ENCODE measurements at places on chromosomes 3 and 15.

GRCh38 chr3:153513236-153513635 is 351.2 kb downstream of the RAP2B start:
- DNase-seq, result no peak

DNA sequence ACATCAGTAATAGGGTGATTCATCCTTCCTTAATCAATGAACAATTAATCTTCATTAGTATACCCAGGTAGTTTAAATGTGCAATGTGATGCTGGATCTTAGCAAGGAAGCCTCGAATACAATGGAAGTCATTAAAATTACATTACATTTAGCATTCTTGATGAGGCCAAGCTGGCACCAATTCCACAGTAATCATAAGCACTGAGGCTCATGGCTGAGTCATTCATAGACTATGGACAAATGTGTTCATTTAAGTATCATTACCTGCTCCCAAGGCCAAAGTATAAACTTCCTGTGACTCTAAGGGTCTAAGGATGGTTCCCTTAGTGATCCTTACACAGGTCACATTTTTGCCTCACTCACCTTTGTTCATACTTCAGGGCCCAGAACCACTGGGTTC is 266.4 kb upstream of the CDIN1 start:
- no peak for DNase-seq

- no peak for DNase-seq
Observed at GRCh38 chr3:188299068-188299467, 145.1 kb downstream of the LPP start.

GRCh38 chr15:32677238-32677750 is 35.8 kb downstream of the SCG5 start:
- DNase-seq, result no peak

DNA sequence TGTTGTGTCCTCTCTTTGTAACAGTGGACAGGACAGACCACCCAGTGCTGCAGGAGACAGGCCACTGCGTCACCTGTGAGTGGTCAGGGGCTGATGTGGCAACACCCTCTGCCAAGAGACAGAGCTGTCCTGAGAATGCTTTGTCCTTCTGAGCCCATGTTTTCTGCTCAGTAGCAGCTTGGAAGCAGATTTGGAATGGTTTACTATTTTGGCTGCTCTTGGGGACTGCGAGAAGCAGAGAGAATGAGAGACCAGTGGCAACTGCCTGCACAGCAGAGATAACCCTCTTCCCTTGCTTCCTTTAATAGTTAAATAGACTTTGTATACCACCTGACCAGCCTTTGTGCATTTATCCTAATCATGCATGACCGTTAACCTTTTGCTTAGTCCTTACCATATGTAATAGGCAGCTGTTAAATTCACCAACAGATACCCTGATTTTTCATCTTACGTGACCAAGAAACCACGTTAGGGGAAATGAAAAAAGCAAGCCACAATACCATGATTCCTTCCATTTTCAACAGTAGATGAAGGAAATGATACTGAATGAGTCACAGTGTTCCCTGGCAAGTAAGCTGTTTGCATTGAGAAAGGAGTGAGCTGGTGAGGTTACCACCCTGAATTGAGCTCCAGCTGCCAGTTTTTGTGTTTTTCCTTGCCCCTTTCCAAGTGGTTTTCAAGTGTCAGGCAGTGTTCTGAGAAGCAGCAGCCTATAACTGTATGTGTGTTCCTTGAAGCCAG is 35.5 kb downstream of the B3GALNT1 start:
- peak; percentile 29 for DNase-seq

- DNase-seq, result peak; percentile 49
Observed at GRCh38 chr3:27590437-27591298, 106.5 kb upstream of the SLC4A7 start.

DNA sequence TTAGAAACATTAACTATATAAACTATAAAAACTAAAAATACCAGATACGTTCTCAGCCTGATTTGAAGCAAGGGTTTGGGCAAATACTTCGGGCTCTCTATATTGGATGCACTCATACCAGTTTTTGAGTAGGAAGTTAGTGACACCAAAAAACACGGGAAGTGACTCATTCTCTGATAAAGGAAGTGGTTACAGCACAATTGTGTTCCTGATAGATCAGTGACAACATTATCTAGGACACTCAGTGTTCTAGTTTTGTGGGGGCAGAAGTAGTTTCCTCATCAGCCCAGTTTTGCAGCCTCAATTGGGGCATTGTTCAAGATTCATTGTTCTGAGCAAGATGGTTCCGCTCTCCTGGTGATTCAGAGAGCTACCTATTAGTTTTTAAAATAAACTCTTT is 469.6 kb upstream of the DPPA4 start:
- no peak for DNase-seq

DNA sequence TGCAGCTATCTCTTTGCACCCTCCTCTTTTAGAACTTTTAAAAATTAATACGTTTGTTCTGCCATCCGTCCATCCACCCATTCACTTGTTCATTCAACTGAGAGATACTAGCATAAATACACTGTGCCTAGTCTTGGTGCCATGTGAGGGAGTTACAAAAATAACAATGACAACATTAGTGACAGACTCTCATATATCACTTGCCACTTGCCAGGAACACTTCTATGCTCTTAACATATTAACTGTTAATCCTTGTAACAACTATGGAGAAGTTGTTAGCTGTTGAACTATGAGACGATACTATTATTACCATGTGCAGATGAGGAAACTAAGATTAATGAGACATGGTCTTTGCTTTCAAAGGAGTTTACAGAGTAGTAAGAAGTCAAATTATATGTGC is 33.6 kb downstream of the RPL39L start:
- no peak for DNase-seq

- no peak for DNase-seq
Observed at GRCh38 chr3:33006571-33007286, 55.3 kb downstream of the CCR4 start.

DNA sequence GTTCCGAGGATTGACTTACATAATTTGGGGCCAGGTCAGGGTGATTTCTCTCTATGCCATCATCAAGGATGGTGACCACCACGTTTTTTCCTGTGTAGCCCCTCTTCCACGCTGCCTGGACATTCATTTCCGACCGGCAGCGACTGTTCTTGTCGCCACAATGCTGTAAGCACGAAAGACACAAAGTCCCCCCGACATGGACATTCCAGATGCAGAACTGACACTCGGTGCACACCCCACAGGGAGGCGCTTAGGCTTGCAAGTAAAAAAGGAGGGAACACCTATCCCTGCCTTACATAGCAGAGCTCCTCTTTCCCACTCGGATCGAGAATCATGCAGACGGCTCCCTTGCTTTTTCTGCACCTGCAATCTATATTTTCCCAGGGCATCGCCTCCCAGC is 58.2 kb downstream of the PCSK6 start:
- DNase-seq, result no peak

- no peak for DNase-seq
Observed at GRCh38 chr15:27260523-27260922, 289.5 kb downstream of the GABRG3 start.

GRCh38 chr3:53193466-53194209 is 32.6 kb downstream of the PRKCD start:
- DNase-seq, result no peak

GRCh38 chr15:76773234-76773633 is 131.9 kb downstream of the SCAPER start:
- DNase-seq, result no peak

DNA sequence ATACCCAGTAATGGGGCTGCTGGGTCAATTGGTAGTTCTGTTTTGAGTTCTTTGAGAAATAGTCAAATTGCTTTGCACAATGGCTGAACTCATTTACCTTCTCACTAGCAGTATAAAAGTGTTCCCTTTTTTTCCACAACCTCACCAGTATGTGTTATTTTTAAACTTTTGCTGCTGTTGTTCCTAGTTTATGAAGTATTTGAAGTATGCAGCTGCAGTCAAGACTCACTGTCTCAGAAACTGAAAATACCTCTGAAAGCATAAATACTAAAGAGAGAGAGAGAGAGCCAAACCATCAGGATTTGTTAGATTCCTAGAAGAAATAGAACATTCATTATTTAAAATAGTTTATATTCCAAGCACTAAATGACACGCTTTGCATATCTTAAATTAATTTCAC is 764.2 kb downstream of the NTRK3 start:
- no peak for DNase-seq

DNA sequence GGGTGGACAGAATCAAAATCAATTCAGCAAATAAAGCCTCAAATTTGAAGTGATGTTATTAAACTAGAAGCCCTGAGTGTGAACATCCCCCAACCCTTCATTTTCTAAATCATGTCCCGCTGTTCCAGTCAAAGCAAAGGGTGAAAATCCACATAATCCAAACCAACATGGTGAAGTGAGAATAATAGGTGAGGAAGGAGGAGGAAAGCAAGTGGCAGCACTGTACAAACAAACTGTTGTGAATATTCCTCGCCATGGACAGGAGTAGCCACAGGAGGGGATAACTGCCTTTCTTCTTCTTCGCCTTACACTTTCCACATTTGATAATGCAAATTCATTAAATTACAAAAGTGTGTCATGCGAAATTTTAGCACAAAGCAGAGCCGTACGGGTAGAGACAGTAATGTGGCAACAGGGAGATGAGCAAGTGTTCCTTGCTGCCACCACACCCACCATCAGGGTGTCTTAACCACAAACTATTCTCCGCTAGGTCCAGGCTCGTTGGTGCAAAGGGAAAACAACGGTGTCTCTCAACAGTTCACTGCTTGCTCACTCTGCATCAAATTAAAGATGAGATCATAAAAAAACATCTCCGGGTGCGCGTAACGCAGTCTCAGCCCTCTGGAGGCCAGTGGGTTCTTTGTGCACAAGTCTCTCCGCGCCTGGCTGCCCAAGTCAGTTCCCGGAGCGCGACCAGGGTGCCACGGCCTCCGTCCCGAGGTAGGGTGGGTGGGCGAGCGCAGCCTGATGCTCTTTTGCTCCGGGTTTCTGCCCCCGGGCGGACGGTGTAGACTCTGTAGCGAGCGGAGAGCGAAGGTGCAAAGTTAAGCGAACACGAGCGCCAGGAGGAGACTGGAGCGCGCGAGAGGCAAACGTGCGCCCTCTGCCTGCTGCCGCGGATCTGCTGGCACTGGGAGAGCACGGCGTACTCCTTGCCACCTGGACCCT is 6.7 kb downstream of the EPHA3 start:
- peak; percentile 40 for DNase-seq

DNA sequence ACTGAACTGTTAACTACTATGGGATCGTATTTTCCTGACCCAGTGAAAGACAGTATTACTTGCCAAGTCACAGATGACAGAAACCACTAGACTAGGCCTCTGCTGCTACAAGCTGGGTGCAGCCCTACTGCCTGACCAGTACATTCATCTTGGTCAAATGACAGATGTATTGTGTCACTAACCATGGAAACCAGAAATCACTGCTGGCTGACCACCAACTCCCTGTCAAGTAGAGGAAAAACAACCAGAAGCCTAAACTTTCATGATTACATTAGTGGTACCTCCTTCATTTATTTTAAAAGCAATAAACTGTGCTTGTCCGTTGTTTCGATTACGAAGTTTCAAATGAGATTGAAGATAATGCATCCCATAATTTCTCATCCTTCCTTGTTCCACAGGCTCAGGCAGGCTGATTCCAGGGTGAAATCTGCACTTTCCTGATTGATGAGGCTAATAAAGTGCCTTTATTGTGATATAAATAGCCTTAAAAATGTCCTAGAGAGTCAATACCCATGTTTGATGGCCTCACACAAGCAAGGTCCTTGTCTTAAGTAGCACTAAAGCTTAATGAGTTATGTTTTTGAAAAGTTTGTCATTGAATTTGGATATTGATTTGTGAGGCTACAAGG is 309.7 kb downstream of the LSAMP start:
- DNase-seq, result peak; percentile 75

GRCh38 chr15:100783760-100784492 is 95.7 kb upstream of the ALDH1A3 start:
- no peak for DNase-seq

DNA sequence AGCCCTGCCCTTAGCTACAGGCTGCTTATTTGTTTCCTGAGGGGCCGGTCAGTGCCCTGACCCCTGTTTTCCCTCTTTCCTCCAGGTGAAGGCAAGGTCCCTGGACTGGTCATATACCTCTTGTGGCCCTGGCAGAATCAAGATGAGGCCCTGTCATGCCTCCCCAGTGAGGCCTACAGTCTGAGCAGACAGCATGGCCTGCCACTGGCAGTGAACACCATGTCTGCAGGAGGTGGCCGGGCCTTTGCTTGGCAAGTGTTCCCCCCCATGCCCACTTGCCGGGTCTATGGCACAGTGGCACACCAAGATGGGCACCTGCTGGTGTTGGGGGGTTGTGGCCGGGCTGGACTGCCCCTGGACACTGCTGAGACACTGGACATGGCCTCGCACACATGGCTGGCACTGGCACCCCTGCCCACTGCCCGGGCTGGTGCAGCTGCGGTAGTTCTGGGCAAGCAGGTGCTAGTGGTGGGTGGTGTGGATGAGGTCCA is 1.2 kb downstream of the KLHDC8B start:
- no peak for DNase-seq

DNA sequence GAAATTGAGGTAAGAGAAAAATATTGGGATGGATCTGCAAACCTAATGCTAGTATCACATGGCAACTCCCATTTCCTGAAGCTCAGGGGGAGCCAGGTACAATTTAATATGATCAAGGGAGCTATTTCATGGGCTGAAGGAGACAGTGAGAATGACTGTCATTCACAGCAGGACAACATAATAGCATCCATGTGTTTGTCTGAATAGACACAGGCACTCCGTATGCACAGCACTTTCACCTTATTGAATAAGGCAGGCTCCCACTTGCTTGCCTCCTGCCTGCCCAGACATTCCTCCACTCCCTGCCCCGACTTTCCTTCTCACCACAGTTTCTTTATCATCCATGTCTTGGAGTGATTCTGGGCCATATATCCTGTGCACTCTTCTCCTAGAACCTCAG is 156.6 kb upstream of the SLC24A5 start:
- DNase-seq, result no peak

GRCh38 chr3:20741381-20741780 is 555.4 kb upstream of the SGO1 start:
- no peak for DNase-seq

DNA sequence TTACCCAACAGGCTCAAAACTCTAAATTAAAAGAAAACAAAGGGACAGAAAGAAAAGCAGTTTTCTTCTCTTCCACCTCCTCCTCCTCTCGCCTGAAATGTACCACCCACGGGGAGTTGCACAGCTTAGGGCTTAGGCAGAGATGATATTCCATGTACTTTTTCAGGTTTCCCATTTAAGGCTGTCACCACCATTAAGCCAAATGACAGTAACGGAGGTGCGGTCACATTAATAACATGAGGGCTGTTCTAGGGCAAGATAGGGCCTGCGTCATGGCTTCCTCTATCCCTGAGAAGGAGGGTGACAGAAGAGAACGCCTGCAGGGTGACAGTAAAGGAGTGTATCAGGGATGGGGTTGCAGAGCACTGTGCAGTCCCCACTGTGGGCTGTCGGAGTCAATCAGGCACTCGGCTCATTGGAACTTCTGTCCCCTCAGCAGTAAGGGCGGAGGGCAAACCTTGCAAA is 51.7 kb upstream of the TJP1 start:
- DNase-seq, result no peak
